A549 treated with RU486 at 1 μM for 4 hours (cell line): ENCODE measurements at places on chromosomes 11 and 22. TPM values are rescaled to one million over a fixed set of nuclear protein-coding genes. Genes with fewer than 3 reads are reported as not detected.

GAL gene
- total RNA-seq = 12.6 to 22.8 TPM (median 19.1 TPM) in 5 replicates

DUSP8 gene
- 1.3 to 2.5 TPM (median 1.7 TPM) in 5 replicates for total RNA-seq

NRGN gene
- total RNA-seq = 6.3 to 12.3 TPM (median 11.2 TPM) in 5 replicates

XKR3 gene
- not detected in 5 replicates for total RNA-seq

VPREB1 gene
- not detected in 5 replicates for total RNA-seq

OR5AN1 gene
- not detected in 5 replicates for total RNA-seq

MYBPC3 gene
- 0.06 to 0.13 TPM (median 0.08 TPM) in 5 replicates for total RNA-seq

B3GAT1 gene
- 0.02 to 0.07 TPM (median 0.03 TPM) in 3 of 5 replicates, not detected in the others for total RNA-seq

PARVA gene
- 24.3 to 28.1 TPM (median 25.1 TPM) in 5 replicates for total RNA-seq

APOL5 gene
- not detected in 5 replicates for total RNA-seq

CLP1 gene
- total RNA-seq = 26.9 to 33.2 TPM (median 29.0 TPM) in 5 replicates

GGTLC2 gene
- total RNA-seq = not detected in 5 replicates

TSSK2 gene
- not detected in 5 replicates for total RNA-seq

LRRC74B gene
- total RNA-seq = not detected in 5 replicates

KDM4E gene
- not detected in 5 replicates for total RNA-seq

ART1 gene
- total RNA-seq = not detected in 5 replicates

CAPN5 gene
- total RNA-seq = 6.4 to 10.0 TPM (median 7.2 TPM) in 5 replicates

CD3D gene
- 0.64 TPM in 1 of 5 replicates, not detected in the others for total RNA-seq

TMPRSS4 gene
- 0.12 TPM in 1 of 5 replicates, not detected in the others for total RNA-seq

UVRAG gene
- 9.6 to 12.5 TPM (median 10.0 TPM) in 5 replicates for total RNA-seq

CRYBB1 gene
- total RNA-seq = not detected in 5 replicates

INS gene
- total RNA-seq = not detected in 5 replicates

F2 gene
- total RNA-seq = 2.0 to 3.4 TPM (median 2.2 TPM) in 5 replicates

UPK3A gene
- not detected in 5 replicates for total RNA-seq

BARX2 gene
- not detected in 5 replicates for total RNA-seq

THY1 gene
- total RNA-seq = 12.0 to 18.2 TPM (median 12.7 TPM) in 5 replicates

PRAME gene
- total RNA-seq = 98.9 to 108 TPM (median 104 TPM) in 5 replicates
